ENCODE measurements at places on chromosomes 16 and 17. TPM values are rescaled to one million over a fixed set of nuclear protein-coding genes. Genes with fewer than 3 reads are reported as not detected.

- peaks cover 2% of the 10 kb centered on the region for H3K36me3 ChIP-seq
- DNase-seq: no peak
- peaks cover 4% of the 10 kb centered on the region for H3K4me1 ChIP-seq
- no peaks in the 10 kb centered on the region for H3K27me3 ChIP-seq
These were observed 345.7 kb downstream of the CDH13 start for GRCh38 chr16:82972331-82972919.

- H3K27ac ChIP-seq: peak within 1 kb of the TSS; percentile 83
- peaks cover 9% of the 10 kb centered on the region for H3K36me3 ChIP-seq
- no peaks in the 10 kb centered on the region for H3K27me3 ChIP-seq
These were observed at the start of gene HELZ for GRCh38 chr17:67245073-67245693. TSS of gene HELZ (minus strand) at chr17:67245196. CDS start at chr17:67218804, 26,392 bp downstream.

GRCh38 chr16:87734644-87735043, 31.1 kb downstream of the KLHDC4 start:
- H3K36me3 ChIP-seq: no peaks in the 10 kb centered on the region
- H3K27ac ChIP-seq: no peak overlapping the region
- H3K4me1 ChIP-seq: peaks cover 30% of the 10 kb centered on the region
- DNase-seq: no peak

DNA sequence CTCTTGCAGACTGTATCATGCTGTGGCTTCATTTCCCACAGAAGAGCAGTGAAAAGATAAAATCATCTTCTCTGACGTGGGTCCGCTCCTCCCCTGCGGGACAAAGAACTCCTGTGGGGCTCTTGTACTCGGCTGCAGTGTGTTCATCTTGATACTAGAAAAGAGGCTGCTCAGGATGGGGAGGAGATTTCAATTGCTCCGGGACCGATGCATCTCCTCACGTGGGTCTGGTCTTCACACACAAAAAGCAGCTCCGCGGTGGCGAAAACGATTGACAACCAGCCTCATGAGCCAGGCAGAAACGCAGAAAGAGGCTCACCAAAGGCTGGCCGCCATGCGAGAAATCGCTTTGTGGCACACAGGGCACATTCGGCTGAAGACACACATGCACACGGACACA, 14.4 kb upstream of the KCNJ18 start:
- H3K4me1 ChIP-seq: no peaks in the 10 kb centered on the region
- peaks cover 13% of the 10 kb centered on the region for H3K36me3 ChIP-seq
- H3K27ac ChIP-seq: no peak overlapping the region

- H3K4me1 ChIP-seq: no peaks in the 10 kb centered on the region
- no peak for DNase-seq
- no peak overlapping the region for H3K27ac ChIP-seq
- no peak overlapping the region for H3K4me3 ChIP-seq
- no peaks in the 10 kb centered on the region for H3K27me3 ChIP-seq
- no peaks in the 10 kb centered on the region for H3K36me3 ChIP-seq
These were observed 20.2 kb downstream of the TSPOAP1 start for GRCh38 chr17:58308173-58308984.

- peaks cover 13% of the 10 kb centered on the region for H3K36me3 ChIP-seq
- DNase-seq: no peak
- peaks cover 16% of the 10 kb centered on the region for H3K4me1 ChIP-seq
These were observed 18.7 kb downstream of the TSPOAP1 start for GRCh38 chr17:58309918-58310259.

GRCh38 chr17:57954397-57955182, 622 bp downstream of the CUEDC1 start:
- no peaks in the 10 kb centered on the region for H3K36me3 ChIP-seq
- DNase-seq: no peak
- no peak overlapping the region for H3K27ac ChIP-seq
- H3K4me1 ChIP-seq: peaks cover 38% of the 10 kb centered on the region
- H3K27me3 ChIP-seq: peaks cover 44% of the 10 kb centered on the region

- H3K4me1 ChIP-seq: no peaks in the 10 kb centered on the region
- H3K27ac ChIP-seq: no peak overlapping the region
- no peak overlapping the region for H3K4me3 ChIP-seq
- no peak for DNase-seq
- no peaks in the 10 kb centered on the region for H3K36me3 ChIP-seq
These were observed 32.2 kb downstream of the HS3ST3A1 start for GRCh38 chr17:13569398-13570123.

DNA sequence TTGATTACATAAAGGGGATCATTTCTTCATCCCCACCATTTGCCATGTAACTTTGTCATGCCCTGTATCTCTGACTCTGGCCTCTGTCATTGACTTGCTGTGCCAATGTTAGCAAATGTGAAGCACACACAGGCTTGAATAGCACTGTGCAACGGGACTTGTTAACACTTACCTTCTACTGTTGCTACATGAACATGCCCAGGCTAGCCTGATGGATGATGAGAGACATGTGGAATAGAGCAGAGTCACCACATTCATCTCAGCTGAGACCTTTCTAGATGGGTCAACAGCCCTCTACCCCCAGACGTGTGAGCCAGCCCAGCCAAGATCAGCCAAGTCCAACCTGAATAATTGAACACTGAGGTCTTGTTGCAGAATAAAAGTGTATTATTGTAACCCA, 162.1 kb upstream of the SALL1 start:
- no peaks in the 10 kb centered on the region for H3K36me3 ChIP-seq
- peaks cover 7% of the 10 kb centered on the region for H3K27me3 ChIP-seq

DNA sequence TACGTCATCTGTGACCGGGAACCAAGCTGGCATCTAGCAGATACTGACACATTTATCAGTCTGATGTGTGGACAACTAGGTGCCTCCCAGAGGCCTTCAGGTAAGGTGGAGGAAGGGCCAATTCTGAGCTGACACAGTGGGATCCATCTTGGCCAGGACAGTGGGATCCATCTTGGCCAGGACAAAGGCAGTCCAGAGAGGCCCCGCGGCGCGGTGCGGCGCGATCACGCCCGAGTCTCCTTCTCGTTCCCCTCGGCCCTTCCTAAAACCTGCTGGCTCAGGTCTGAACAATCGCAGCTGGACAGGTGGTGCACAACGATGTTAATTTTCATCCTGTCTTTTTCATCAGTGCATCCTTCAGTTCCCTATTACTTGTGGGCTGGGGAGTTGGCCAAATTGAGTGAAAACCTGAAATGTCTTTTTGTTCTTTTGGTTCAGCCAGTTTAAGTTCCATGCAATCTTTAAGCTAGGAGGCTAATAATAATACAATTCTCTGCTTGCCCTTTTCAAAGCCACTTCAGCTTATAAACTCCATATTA, 486 bp upstream of the WSB1 start:
- peaks cover 7% of the 10 kb centered on the region for H3K36me3 ChIP-seq
- H3K4me1 ChIP-seq: peaks cover 45% of the 10 kb centered on the region
- H3K4me3 ChIP-seq: peak overlapping the region; percentile 94
- H3K27ac ChIP-seq: peak overlapping the region; percentile 99
- DNase-seq: no peak

- no peak overlapping the region for H3K4me3 ChIP-seq
- H3K27ac ChIP-seq: no peak overlapping the region
- no peaks in the 10 kb centered on the region for H3K27me3 ChIP-seq
- H3K36me3 ChIP-seq: no peaks in the 10 kb centered on the region
These were observed 27.0 kb upstream of the AKTIP start for GRCh38 chr16:53530046-53530445.

DNA sequence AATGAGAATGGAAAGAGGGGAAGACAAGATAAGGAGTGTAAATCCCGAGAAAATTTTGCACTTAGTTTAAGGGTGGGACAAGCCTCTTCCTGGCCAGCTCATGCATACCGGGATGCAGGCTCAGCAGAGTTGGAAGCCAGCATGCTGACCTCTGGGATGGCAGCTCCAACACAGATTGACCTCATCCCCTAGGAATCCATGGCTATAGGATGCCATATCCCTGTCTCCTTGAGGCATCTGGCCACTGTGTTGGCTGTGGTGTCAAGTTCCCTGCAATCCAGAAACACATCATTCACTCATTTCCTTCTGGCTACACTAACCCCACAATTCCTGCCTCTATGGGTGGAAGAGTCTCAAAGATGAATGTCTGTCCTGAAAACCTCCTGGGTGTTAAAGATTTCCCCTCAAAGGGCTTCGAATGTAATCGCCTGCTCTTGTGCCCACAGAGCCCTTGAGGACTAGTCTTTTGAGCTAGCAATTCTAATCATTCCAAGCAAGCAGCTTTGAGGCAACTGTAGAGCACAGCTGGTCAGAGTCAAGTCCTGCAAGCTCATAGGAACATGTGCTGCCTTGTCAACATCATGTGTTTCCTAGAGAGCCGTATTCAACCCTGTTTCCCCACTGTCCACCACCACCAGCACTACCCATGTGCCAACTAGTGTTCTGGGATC, 141.4 kb downstream of the PMP22 start:
- H3K4me1 ChIP-seq: no peaks in the 10 kb centered on the region
- peaks cover 7% of the 10 kb centered on the region for H3K27me3 ChIP-seq
- H3K36me3 ChIP-seq: no peaks in the 10 kb centered on the region
- no peak for DNase-seq

- H3K36me3 ChIP-seq: no peaks in the 10 kb centered on the region
- no peaks in the 10 kb centered on the region for H3K27me3 ChIP-seq
- H3K4me1 ChIP-seq: peaks cover 11% of the 10 kb centered on the region
- DNase-seq: no peak
- H3K4me3 ChIP-seq: no peak overlapping the region
- no peak overlapping the region for H3K27ac ChIP-seq
These were observed 11.4 kb downstream of the SLC5A10 start for GRCh38 chr17:18963126-18964017.

GRCh38 chr16:68332411-68333121, 21.7 kb downstream of the PRMT7 start:
- H3K4me3 ChIP-seq: no peak overlapping the region
- peak overlapping the region; percentile 18 for H3K27ac ChIP-seq
- peaks cover 6% of the 10 kb centered on the region for H3K36me3 ChIP-seq
- no peaks in the 10 kb centered on the region for H3K27me3 ChIP-seq
- peaks cover 16% of the 10 kb centered on the region for H3K4me1 ChIP-seq
- DNase-seq: no peak

DNA sequence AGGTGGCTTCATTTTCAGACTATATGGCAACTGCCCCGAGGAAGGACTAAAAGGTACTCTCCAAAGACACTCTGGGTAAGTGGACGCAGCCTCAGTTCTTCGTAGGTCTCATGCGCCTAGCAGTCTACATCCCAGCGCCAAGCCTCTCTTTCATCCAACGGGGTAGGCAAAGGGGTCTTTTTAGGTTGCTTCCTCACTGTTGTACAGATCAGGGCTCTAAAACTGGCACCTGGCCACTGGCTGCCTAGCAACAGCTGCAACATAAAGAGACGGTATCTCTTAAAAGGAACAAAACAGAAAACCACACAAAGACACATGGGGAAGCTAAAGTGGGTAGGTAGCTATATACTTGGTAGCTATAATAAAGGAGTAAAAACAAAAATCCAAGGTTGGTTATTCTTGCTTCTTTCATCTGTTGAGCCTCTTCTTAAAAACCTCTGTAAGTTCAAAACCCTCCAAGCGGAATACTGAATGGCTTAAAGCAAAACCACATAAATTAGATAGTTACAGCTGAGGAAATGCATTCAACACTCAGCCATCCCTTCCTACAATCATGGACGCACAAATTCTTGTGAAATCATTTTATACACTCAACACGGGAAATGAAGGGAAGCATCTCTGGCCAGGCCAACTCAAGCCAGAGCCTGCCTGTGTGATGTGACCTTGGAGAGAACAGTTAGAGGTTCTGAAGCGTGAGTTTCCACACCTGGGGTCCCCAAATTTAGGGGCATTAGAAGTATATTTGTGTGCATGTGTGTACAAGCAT, 22.7 kb downstream of the CYTH1 start:
- peak overlapping the region; percentile 92 for H3K27ac ChIP-seq
- H3K4me3 ChIP-seq: peak overlapping the region; percentile 73
- H3K27me3 ChIP-seq: no peaks in the 10 kb centered on the region
- H3K4me1 ChIP-seq: peaks cover 45% of the 10 kb centered on the region
- no peaks in the 10 kb centered on the region for H3K36me3 ChIP-seq

DNA sequence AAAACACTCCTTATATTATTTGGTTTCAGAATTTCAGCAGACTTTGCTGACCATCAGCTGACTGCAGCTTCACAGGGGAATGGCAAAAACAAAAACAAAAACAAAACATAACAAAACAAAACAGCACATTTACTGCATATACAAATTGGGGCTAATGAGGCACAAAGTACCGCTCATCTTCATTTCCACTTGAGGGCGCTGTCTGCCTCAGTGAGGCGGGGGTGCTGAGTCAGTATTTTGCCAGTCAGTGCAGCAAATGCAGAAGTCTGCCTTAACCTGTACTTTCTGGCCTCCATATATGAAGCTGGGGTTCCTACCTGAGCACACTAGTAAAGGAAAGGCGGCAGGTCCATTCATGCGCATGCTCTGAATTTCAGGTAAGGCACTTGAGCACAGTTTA, 13.5 kb upstream of the DYNLRB2 start:
- H3K27ac ChIP-seq: no peak overlapping the region
- no peaks in the 10 kb centered on the region for H3K27me3 ChIP-seq
- DNase-seq: no peak
- no peaks in the 10 kb centered on the region for H3K36me3 ChIP-seq
- H3K4me1 ChIP-seq: no peaks in the 10 kb centered on the region

DNA sequence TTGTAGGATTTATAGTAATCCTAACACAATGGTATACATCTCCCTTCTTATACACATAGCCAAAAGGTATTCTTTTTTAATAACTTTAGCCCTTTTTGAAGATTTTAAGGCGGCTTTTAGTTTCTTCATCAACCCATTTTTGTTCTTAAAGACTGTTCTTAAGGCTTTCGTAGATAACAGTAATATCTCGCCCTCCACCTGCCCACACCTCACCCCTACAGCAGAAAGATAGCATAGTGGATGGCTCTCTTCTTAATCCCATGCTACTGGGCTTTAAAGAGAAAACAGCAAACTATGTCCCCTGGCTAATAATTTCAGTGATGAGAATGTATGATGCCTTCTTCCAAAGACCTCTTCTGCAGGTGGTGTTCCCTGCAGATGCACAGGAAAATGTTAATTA, 8.6 kb downstream of the IGSF6 start:
- no peak for DNase-seq
- no peaks in the 10 kb centered on the region for H3K36me3 ChIP-seq
- H3K4me1 ChIP-seq: peaks cover 31% of the 10 kb centered on the region
- H3K27me3 ChIP-seq: no peaks in the 10 kb centered on the region
- H3K4me3 ChIP-seq: no peak overlapping the region

The ETV4 gene
- total RNA-seq: 1.4 TPM

The CCR7 gene
- 65.7 TPM for total RNA-seq

The CDH3 gene
- total RNA-seq: 2.3 TPM

The LRRC36 gene
- not detected for total RNA-seq

The AIPL1 gene
- total RNA-seq: not detected

The FXR2 gene
- 42.7 TPM for total RNA-seq

The C17orf50 gene
- total RNA-seq: not detected
